Astrocyte of the spinal cord (primary cell): ENCODE measurements at places on chromosomes 16 and 17.

- no peak for DNase-seq
Observed at GRCh38 chr16:20074099-20074991, 655 bp upstream of the GPR139 start.

DNA sequence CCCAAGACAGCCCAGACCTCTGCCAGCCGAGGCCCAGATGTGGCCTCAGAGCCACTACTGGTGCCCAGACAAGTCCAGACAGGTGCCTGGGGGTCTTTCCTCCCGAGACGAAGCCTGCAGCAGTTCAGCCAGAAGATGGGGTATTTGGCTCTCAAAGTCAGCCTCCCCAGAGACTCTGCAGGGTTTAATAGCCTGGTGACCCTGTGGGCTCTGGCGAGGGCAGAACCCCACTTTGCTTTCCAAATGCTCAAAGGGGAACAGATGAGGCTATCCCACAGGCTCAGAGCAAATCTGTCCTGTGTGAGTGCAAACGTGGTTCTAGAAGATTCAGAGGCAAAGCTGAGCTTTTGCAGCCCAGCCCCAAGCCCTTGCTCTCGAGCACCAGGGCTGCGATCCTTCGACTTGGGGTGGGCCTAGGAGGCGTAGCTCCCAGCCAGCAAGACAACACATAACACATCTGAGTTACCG is 236.0 kb downstream of the MRTFB start:
- DNase-seq = no peak

DNA sequence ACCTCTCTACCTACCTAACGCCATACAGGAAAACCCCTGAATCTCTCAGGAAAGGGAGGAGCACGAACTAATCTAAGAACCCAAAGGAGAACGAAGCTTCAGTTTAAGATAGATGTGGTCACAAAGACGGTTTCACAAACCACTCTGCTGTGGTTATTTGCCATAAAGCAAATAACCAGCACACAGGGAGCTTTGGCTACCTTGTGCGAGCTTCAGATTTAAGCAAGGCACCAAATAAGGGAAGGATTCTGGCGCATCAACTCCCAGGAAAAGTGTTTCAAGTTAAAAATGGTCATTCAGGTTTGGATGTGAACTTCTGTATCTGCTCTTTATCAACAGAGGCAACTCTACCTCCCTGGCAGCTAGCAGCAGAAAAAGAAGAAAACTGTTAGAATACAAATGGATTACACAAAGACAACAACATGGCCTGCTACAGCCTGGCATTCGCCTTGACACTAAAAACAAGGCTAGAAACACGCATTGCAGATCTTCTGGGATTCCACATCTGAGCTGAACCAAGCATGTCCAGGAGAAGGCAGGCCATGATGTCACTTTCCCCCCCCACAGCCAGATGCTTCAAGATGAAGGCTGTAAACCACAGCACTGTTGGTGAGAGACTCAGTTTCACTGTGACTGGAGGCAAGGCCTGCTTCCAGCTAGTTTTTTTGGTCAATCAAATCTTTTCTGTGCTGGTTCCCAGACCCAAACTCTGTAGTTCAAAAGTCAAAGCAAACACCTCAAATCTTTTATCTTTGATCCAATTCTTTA is 43.6 kb downstream of the SMG6 start:
- peak; percentile 54 for DNase-seq

DNA sequence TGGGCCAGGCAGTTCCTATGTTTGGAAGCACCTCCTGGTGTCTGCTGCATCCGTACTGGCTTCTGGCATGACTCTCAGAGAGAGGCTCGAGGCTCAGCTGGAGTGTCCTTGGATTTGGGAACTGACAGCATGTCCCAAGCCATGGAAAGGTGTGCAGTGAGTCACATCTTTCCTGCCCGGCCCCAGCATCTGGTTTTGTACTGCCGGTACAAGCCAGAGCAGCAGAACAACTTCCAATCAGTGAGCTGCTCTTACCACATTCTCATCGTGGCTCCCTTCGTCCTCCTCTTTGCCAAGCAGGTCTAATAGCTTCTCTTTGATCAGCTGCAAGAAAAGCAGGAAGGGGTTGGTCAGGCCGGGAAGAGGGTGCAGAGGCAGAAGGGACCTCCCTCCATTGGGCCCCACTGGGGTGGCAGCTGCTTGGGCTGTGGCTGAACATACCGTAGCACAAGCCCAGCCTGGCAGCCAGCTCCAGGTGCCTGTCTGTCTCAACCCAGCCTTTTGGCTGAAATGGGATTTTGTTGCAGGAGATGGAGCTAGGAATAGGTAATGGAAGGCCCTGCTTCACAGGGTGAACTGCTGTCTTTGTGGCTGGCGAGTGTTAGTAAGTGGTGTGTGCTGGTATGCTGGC is 24.2 kb downstream of the SPACA3 start:
- no peak for DNase-seq

GRCh38 chr16:4347010-4347409 is 4.1 kb downstream of the PAM16 start:
- no peak for DNase-seq

GRCh38 chr16:27381236-27381635 is 20.7 kb upstream of the IL21R start:
- no peak for DNase-seq

- DNase-seq = no peak
Observed at GRCh38 chr16:13594823-13595222, 325.1 kb upstream of the ERCC4 start.

DNA sequence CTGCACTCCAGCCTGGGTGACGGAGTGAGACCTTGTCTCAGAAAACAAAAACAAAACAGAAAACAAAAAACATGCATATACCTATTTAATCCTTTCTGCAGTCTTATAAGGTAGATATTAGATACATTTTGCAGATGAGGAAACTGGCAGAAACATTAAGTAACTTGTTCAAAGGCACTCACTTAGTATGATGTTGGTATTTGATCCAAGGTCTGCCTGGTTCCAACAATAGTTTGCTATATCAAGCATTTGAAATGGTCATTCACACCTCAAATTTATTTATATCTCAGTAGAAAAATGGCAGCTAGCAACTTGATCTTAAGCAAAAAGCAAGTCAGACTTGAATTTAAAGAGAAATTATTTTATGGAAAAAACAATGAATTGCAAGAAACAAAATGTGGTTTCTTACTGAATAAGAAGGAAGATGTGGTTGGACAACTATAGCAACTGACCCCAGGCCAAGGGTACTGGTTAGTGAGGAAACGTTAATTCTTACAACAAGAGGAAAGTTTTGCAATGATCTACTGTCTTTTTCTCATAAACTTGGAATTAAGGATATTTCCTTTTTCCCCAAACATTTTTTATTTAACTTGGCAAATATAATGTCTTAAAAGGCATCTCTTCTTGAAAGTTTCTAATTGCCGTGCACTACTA is 19.7 kb downstream of the DHRS7B start:
- no peak for DNase-seq

- no peak for DNase-seq
Observed at GRCh38 chr16:79821911-79822310, 221.4 kb upstream of the MAF start.

DNA sequence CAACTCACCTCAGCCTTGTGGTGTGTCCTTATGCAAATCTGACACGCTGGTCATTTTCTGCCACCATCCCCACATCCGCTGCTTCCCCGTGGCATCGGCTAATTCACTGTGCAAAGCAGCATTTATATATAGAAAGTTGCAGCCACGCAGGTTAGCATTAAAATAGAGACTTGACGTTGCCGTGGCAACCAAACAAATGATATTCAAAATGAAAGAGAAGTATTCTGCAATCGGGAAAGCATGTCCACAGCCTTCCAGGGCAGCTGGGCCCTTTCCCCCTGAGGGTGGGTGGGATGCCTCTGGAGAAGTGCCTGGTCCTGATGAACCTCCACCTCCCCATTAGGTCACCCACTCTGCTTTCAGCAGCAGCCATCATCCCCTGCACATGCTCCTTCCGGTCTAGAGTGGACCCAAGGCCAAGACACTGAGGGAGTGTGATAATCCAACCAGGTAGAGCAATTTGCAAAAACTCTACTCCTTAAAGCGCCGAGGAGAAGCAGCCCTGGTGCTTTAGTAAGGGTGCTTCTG is 138.7 kb downstream of the GAS7 start:
- DNase-seq = peak; percentile 6

DNA sequence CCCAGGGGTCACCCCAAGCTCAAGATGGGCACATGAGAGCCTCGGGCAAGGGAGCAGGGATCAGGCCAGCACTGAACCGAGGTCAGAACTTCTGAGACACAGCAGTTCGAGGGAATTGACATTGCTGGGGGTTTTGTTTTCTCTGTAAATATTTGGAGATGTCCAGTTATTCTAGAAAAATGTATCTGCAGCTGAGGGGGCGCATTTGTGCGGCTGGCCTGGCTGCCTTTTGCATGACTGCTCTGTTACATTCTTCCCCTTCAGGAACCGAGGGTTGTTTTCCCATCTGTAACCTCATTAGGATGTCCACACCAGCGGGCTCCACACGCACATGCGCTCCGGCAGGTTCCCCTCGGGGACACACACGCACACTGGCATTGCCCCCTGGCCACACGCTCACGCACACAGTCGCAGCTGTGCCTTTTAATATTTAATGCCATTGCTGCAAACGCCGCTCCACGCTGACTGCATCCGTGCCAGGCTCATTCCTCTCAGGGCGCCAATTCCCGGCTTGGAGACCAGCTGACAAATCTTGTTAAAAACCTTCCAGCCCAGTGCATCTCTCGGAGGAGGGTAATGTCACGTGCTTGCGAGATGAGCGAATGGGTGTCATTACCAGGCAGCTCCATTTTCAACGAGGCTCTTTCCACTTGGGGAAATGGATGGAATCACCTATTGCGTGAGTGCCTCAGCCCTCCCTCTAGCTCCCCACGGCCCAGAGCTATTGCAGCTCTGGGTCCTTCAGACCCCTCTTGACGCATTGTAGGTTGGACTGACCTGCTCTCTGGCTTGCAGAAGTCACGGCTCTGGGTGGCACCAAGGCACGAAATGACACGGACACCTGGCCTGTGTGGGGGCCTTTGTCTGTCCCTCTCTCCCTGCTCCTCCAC is 13.1 kb downstream of the CCR7 start:
- peak; percentile 97 for DNase-seq

- DNase-seq = peak; percentile 44
Observed at GRCh38 chr17:17119533-17119932, 77.3 kb downstream of the MPRIP start.

GRCh38 chr16:85986931-85987749 is 88.2 kb downstream of the IRF8 start:
- no peak for DNase-seq

- no peak for DNase-seq
Observed at GRCh38 chr16:4826980-4827379, 20.1 kb downstream of the GLYR1 start.

DNA sequence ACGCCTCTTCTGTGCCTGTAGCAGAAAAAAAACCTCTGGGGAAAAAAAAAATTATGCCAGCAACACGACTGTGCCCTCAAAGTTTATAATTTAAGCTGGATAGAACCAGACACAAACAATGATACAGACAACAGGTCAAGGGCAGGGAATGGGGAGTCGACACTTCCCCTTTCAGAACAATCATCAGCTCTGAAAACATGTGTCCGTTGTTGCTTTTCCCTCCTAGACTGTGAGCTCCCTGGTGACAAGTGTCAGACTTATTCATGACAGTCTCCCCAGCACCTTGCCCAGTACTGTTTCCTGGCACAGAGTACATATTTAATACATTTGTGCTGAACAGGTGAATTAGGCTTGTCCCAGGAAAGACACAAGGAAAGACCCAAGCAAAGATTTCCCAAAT is 178.3 kb downstream of the SOX9 start:
- no peak for DNase-seq

GRCh38 chr17:44312396-44313104 is 4.1 kb downstream of the RUNDC3A start:
- DNase-seq = no peak

- DNase-seq = peak; percentile 47
Observed at GRCh38 chr16:86854626-86855294, 276.4 kb downstream of the FOXL1 start.

DNA sequence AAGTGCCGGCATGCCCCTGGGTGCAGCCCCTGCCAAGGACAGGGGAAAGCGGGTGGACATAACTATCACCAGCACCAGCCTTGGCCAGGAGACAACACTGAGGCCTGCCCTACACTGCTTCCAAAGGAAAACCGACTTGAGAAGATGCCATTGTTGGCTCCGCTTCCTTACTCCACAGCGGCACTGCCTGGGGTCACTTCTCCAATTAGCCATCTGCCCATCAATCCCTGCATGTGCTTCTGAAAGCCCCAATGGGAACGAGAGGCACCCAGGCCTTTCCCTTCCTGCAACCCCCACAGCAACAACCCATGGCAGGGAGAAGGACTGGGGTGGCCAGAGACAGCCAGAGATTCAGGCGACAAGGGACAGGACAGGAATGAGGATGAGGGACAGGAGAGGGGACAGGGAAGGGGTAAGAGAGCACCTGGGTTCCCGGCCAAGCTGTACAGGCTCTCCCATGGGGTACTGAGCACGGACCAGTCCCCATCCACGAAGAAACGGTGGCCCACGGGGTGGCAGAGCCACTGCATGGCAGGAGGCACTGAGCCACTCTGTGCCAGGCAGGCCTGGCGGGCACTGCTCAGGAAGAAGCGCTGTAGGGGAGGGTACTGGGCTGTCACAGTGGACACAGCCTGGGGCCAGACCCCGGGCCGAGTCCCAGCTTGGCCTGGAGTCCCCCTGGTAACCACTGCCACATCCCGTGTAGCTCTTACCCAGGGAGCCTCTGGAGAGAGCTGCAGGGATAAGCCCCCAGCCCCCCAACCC is 21.2 kb downstream of the SREBF1 start:
- DNase-seq = no peak

- DNase-seq = no peak
Observed at GRCh38 chr17:75468779-75469373, 12.4 kb downstream of the TMEM94 start.

DNA sequence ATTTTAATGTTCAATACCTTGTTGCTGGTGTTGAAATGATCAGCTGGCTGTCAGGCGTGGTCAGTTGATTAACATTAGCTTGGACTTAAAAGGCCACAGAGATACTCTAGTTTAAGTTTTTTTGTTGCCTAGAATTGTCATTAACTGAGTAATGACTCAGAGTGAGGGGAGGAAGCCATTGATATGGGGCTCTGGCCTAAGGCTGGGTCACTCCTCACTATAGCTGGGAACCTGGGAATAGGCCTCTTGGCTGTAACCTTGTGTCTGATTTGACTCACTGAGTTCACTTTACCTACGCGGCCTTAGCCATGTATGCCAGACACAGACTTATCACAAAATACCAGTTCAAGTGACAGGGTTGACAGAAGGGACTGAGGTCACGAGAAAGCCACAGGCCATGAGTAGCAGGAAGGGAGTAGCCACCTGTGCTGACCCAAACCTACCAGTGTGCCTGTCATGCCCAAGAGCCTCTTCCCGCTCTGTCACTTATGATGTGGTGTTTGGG is 37.9 kb upstream of the ADCY7 start:
- no peak for DNase-seq
